ENCODE measurements at places on chromosomes 3 and 15.
A peak's percentile ranks its signal among the peaks of the same experiment; 100 is the strongest.

DNA sequence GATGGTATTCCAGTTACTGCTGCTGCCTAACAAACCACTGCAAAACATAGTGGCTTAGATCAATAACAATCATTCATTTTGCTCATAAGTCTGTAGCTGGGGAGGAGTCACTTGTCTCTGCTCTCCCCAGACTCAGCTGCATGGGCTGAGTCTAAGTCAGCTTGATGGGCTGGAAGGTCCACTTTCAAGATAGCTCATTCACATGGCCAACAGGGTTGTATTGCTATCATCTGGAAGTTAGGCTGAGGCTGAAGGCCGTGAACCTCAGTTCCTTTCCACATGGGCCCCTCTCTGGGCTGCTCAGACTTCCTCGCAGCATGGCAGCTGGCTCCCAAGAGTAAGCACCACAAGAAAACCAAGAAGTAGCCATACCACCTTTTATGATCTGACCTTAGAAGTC, 28.7 kb upstream of the BFSP2 start:
- DNase-seq: no peak

DNA sequence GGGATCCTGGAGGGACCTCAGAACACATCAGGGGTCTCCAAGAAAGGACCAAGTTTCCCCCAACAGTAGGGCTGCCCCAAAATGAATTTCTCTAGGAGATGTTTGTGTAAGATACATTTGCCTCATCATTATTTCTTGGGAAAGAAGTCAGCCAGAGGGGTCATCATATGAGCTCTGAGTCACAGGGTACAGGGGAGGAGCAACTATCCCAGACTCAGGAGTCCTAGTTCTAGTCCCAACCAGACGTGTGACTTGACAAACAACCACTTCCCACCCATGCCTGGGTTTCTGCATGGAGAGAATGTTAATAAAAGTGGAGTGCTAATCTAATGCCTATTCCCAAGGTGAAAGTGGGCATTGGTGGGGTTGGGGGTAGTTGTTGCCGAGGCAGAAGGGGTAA, 144.1 kb downstream of the ALDH1A2 start:
- DNase-seq: no peak

- no peak for DNase-seq
Observed at GRCh38 chr3:144295613-144296012, 324.0 kb downstream of the DIPK2A start.

DNA sequence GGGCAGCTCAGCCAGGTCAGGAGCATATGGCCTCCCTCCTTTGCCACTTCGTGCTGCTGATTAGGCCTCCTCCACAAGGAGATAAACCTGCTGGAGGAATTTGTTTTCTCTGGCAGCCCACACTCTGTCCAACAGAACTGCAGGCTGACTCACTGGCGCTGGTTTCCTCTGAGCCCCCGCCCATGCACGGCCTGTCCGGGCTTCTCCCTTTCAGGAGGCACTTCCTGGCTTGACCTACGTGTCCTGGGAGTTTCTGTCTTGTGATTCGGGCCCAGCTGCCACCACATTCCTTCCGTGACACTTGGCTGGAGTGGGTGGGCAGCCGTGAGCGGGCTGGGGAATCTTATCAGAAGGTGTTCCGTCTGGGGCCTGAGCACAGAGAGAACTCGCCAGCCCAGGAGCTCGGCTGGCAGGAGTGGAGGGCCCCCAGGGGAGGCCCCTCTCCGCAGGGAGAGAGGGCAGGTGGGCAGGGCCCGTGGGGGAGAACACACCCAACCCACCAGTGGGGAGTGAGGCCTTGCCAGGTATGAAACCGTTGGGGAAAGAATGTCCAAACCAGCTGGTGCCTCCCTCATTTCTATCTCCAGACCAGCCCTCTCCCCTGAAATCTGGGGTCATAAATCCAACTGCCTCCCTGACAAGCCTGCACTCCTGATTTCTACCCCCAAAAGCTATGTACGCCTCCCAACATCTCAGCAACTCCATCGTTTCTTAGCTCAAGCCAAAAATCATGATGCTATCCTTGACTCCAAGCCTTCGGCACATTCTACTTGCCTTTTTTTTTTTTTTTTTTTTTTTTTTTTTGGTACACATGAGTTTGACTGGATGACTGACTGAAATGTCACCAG, 110.6 kb upstream of the MEF2A start:
- DNase-seq: peak; percentile 90

DNA sequence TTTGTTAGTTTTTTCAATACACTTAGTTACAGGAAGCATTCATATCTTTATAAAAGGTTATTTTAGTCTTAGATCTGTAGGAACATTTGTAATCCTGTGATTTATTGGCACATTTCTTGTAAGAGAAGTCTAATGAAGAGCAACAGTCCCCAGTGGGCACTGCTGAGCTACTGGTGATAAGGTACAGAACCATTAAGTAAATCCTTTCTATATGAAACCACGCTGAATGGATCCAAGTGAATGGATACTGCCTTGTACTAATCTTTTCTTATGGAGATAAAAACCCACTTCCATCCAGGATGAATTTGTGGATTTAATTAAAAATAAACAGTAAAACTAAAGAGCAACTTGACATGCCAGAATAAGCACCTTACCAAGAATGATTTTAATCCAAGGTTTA, 64.0 kb downstream of the SHQ1 start:
- no peak for DNase-seq

- no peak for DNase-seq
Observed at GRCh38 chr3:193851941-193852674, 259.1 kb downstream of the OPA1 start.

DNA sequence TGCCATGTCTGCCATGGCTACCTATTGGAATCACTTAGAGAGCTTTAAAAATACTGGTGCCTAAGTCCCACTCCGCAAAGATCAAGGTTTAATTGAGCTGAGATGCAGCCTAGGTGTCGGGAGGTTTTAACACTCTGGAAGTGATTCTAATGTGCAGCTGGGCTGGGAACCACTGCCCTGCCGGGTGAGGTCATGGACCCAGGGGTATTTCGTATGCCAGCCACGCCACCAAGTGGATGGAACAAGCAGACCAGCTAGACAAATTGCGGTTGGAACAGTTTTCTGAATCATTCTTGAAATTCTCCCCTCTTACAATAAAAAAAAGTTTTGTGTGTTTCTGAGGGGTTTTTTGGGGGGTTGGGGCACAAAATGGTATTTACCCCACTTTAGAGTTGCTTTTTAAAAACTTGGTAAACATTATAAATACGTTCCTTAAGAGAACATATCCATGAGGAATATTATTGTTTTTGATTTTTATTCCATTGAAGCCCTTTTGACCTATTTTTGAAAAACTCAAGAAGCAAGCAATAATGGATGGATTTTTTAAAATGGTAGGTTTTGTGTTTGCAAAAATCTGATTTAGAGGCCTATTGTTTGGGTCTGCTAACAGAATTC, 66.2 kb upstream of the CSTA start:
- DNase-seq: peak; percentile 55

DNA sequence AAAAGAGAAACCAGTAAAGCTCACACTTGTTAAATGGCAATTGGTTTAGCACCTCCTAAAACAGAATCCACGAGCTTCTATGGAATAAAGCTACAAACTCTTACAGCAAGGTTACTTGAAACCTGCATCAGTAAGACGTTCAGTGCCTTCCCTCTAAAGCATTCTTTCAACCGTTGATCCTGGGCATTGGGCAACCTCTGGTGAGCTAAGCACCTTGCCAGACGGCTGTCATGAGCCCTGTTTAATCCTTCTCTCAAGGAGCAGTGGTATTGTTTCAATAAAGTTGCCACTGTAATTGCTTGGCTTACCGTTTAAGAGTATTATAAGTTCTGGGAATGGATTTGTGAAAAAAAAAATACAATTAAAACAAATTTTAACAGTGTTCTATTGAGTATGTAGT, 75.0 kb downstream of the COL8A1 start:
- DNase-seq: no peak

DNA sequence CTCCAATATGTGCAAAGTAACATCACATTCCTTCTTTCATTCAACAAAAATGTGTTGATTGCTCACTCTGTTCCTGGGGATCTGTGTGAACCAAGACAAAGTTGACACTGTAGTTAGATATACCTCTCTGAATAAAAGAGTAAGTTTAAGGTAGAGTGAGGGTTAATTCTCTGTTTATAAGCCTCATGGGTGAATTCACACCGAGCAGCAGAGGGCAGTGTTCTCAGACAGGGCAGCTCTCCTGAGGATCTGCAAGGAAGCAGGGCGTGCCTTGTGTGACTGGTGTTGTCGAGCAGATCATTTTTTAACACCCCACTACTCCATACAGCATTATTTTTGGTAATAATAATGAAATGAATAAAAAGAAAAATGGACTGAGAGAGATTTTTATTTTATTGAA, 34.4 kb downstream of the PAQR9 start:
- DNase-seq: peak; percentile 47

GRCh38 chr15:29383367-29383766, 113.7 kb upstream of the NSMCE3 start:
- DNase-seq: no peak

DNA sequence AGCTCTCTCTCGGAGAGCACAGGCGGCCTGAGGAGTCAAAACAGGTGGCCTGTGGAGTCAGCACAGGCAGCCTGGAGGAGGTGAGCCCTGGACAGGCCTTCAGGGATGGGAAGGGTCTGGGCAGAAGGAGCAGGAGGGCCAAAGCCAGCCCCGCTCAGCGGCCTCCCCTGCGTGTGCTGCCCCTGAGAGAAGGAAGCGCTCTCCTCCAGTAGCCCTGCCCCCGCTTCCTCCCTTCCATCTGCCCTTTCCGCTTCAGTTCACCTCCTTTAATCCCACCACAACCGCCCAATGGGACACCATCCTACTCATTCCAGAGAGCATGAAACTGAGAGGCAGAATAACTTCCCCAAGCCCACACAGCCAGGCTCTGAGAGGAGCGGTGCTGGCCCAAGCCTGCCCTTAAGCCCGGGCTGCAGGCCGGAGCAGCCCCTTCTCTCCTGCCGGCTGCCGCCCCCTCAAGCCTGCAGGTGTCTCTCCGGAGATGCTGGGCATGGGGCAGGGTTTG, 3.2 kb upstream of the NR2E3 start:
- DNase-seq: no peak

- DNase-seq: no peak
Observed at GRCh38 chr15:98838387-98839259, 169.0 kb downstream of the PGPEP1L start.

- DNase-seq: no peak
Observed at GRCh38 chr3:193808317-193808716, 215.3 kb downstream of the OPA1 start.

- DNase-seq: no peak
Observed at GRCh38 chr3:144670571-144670970, 698.9 kb downstream of the DIPK2A start.

DNA sequence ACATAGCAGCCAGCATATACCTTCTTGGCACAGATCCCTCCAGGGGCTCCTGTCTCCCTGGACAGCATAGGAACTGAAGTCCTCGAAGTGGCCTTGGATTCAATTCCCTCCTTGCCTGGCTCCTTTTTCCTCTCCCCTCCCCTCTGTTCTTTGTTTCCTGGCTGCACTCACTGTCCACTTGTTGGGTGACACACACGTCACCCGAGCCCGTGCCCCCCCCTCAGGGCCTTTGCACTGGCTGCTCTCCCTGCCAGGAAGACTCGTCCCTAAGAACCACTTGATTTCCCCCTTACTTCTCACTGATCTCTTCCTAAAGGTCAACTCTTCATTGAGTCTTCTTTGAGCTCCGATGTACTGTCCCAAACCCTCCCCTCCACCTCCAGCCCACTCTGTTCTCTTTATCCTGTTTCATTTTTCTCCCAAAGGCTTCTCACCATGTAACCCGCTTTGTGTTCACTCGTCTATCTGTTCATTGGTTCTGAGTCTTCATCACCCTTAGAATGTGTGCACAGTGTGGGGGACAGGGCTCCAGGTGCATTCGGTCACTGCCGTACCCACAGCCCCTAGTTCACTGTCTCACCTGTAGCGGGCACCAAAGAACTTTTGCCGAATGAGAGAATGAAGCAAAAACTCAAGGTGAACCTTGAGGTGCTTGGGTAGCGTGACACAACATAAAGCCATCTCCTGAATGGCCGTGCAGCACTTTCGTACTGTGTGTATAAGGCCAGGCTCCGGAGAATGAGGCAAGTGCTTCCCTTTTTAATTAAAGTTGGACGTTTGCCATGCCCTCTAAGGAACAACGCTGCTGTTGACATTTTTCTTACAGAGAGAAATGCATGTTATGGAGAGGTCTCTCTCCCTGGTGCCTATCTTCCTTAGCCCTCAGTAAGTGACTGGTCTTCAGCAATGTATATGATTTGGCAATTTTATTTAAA, 74.0 kb downstream of the CHRNA7 start:
- no peak for DNase-seq

GRCh38 chr15:90750186-90750585, 33.0 kb downstream of the BLM start:
- DNase-seq: no peak

- DNase-seq: no peak
Observed at GRCh38 chr3:30527720-30528119, 78.7 kb upstream of the TGFBR2 start.

- DNase-seq: no peak
Observed at GRCh38 chr3:4512895-4513616, 19.9 kb downstream of the ITPR1 start.

GRCh38 chr3:50193286-50193685, 1.9 kb downstream of the GNAT1 start:
- DNase-seq: no peak

- DNase-seq: no peak
Observed at GRCh38 chr3:132348531-132348930, 31.3 kb downstream of the ACP3 start.

DNA sequence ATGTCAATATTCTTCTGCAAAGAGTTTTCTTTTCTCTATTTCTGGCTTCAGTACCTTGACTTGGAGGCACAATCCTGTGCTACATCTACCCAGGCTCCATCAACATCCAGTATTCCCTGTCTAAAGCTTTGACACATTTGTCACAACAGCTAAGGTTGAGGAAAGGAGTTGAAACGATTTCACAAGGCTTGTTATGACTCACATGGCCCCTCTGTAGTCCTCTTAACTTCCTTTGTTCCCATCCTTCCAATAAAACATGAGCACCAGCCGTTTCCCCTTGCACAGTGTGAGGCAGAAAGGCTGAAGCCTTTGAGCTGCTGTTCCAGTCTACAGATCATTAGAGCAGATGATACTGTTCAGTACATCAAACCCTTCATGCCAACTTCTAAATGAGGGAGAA, 163.0 kb upstream of the TMCO5A start:
- DNase-seq: peak; percentile 15

- DNase-seq: no peak
Observed at GRCh38 chr15:47184003-47184907, 533.0 kb upstream of the SEMA6D start.

GRCh38 chr3:3065876-3066275, 44.3 kb downstream of the IL5RA start:
- no peak for DNase-seq

GRCh38 chr3:18179521-18179920, 245.6 kb downstream of the SATB1 start:
- no peak for DNase-seq

- DNase-seq: no peak
Observed at GRCh38 chr15:25248583-25249235, 190.1 kb downstream of the UBE3A start.

Data from HFFc6 (cell line).